Chondrocyte (in vitro differentiated cells): ENCODE measurements at places on chromosomes 1 and 21.

- no peak for DNase-seq
Observed at GRCh38 chr1:228267962-228268880, 60.4 kb downstream of the OBSCN start.

GRCh38 chr1:41497056-41497440 lies 12.6 kb upstream of the EDN2 start:
- no peak for DNase-seq

- no peak for DNase-seq
Observed at GRCh38 chr1:153803470-153804056, 28.4 kb downstream of the SLC27A3 start.

- DNase-seq: no peak
Observed at GRCh38 chr1:6962996-6963911, 178.0 kb downstream of the CAMTA1 start.
